Spleen (tissue), 13 donors: ENCODE measurements at places on chromosomes 11 and 22. TPM values are rescaled to one million over a fixed set of nuclear protein-coding genes. Genes with fewer than 3 reads are reported as not detected.

Gene GGTLC2
- total RNA-seq, result not detected

DNA sequence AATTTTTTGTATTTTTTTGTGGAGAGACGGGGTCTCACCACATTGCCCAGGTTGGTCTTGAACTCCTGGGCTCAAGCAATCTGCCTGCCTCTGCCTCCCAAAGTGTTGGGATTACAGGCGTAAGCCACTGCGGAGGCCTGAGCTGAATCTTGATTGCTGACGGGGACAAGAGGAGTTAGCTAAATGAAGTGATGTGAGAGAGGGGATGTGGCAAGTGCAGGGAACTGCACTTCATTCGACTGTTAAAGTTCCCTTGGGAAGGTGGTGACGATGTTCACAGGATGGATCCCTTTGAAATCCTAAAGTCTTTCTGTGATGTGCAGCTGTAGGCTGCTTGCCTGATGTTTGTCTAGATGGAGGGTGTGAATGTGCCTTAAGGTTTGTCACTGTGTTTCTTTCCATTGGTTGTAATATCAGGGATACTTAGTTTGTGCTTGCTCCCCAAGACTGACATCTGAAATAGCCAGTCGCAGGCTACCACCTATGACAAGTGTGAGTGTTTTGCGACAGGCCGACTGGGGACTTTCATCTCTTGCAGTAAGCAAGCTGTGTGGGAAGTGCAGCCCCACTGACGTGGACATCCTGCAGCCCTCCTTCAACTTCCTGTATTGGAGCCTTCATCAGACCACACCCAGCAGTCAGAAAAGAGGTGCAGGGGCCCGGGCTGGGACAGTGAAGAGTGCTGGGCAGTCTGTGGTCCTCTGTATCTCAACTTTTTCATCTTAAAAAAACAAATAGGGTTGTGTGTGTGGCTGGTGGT, 19.6 kb upstream of the CCDC134 start:
- peak; percentile 97 for DNase-seq

DNA sequence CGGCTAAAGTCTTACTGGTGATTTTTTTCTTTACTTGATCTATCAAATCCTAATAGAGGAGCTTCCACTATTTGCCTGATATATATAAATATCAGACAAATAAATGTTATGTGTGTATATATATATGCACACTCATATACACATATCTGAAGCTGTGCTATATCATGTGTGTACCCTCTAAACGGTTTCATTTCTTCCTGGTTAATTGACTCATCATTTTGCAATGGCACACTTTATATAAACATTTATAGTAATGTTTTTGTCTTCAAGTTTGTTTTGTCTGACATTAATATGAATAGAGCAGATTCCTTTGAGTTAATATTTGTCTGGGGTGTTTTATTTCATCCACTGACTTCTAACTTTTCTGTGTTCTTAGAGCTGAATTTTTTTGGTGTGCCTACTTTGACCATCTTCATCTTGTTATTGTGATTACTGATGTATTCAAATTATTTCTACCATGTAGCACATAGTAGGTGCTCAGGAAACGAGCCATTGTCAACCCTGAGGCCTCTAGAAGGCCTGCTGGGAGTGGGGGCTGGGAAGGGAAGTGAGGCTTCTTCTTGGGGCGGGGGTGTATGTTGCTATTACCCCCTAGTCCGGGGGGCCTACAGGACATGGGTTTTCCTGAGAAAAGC, 82.6 kb downstream of the LRRC32 start:
- no peak for DNase-seq

GRCh38 chr11:91749251-91749650, 475.4 kb upstream of the FAT3 start:
- no peak for DNase-seq

DNA sequence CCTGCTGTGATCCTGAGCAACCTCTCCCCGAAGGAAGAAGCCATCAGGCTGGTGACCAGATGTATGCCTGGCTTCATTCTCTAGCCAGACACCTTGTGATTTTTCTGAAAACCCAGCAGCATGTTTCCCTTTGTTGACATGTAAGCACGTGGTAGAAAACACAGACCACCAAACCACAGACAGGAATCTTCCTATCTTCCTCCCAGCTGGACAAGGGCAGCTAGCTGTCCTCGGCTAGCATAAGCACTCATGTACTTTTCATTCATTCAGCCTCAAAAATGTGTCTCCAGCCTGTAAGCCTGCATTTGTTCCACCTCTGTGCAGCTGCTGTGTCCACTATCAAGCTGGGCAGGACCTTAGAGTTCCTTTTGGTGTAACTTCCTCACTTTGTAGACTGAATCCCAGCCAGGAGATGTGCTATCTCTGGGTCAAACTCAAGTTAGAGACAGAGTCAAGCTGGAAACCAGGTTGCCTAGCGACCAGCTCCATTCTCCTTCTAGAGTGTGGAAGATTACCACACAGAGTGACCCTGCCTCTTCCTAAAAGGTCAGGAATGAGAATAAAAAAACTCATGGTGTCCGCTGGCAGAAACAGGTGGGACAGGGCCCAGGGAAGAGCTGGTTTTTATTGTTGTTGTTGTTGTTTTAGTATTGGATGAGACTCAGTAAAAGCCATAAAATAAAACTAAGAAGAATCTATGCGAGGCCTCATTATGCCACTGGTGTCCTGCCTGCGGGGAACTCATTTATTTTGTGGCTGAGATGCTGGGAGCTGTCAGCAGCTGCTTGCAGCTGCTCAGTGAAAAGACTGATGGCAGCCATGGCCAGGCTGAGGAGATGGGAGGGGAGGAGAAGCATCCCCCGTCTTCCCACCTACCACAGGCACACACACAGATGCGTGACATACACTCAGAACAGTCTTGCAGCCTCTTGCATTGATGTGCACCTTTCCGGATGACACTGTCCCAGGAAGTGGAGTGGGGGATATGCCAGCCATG, 7.4 kb upstream of the CLMP start:
- no peak for DNase-seq

DNA sequence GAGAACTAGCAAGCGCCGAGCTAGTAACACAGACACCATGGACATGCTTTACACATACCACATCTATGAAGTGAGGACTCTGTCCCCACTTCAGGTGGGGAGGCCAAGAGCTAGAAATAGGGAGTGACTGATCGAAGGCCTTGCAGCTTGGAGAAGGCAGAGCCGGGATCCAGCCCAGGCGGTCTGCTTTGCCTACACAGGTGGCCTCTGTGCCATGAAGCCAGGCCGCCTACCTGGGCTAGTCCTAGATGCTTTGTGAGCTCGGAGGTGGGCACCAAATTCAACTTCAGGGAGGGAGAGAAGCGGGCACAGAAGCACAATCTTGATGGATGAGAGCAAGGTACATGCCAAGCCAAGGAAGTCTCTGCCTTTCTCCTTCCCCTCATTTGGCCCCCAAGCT, 117.2 kb downstream of the TIMP3 start:
- no peak for DNase-seq

Gene RASSF7
- 39.6 TPM for total RNA-seq

DNA sequence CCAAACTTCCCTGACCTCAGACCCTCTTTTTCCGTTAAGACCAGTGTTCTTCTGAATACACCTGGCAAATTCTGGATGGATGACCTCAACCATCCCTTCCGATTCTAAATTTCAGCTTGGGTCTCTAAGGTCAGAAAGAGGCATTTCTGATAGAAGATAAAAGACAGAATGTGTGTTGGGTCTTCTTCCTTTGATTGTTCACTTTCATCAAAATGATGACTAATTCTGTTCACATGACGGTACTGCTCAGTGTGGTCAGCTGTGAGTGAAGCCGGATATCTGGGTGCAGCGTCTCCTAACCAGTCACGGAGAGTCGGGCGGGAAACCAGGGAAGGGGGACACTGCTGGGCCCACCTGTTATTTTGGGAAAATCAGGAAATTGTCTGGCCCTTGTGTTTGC, 151.6 kb upstream of the NAV2 start:
- no peak for DNase-seq

DNA sequence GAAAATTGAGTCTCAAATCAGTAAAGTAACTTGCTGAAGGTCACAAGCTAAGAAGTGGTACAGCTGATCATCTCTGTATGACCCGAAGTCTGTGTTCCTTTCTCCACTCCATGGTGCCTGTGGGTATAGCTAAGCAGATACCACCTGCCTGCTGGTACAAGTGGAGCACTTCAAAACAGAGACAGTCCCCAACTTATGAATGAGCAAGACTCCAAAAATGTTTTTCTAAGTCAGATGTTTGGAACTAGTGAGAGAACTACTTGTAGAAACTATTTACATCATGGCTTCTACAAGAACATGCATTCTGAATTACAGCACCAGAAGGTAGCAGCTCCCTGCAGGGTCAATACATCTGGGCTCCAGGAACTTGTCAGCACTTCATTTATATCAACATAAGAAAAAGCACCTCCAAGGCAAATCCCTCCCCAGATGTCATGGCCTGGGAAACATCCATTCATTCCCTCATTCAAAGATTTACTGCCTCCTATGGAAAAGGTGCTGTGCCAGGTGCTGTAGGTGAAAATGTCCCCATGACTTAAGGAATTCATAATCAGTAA, 94.7 kb downstream of the SERGEF start:
- no peak for DNase-seq

- no peak for DNase-seq
These were observed 212.0 kb downstream of the SWAP70 start for GRCh38 chr11:9875862-9876261.

DNA sequence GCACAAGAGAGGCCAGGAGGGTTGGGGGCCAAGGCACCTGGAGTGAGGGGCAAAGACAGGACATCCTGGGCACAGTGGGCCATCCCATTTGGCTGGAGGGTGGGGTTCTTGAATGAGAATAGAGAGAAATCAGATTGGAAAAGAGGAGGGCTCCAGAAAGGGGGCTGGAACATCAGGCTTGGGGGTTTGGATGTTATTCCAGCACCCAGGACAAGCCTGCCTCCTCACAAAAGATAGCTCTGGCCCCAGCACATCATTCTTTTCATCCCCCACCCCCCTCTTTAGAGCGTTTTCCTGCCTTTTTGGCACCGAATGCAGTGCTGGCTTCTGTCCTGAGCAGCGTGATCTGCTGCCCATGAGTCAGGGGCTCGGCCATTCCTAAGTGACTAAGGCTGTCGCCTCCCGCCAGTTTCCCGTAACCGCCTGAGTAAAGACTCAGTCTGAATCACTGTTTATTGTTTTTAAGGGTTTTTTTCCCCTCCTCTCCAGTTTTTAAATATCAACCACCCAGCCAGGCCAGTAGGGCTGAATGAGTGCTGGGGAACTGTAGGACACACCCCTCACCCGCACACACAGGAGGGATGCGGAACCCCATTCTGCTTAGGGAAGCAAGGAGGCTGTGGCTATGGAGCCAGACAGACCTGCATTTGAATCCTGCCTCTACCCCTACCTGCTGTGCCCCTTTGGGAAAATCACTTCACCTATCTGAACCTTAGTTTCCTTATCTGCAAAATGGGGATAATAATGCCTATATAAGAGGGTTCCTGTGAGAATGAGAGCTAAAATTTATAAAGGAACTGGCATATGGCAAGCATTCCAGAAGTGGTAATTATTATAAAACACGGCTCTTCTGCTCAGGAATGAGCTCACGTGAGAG, 32.4 kb upstream of the NAV2 start:
- no peak for DNase-seq

Gene MUC5B
- not detected for total RNA-seq

Gene ST14
- total RNA-seq, result 16.9 TPM

GRCh38 chr11:63869683-63870082, 30.8 kb downstream of the MARK2 start:
- DNase-seq, result peak; percentile 81

- DNase-seq, result no peak
These were observed 86.9 kb upstream of the PARVA start for GRCh38 chr11:12290477-12290922.

GRCh38 chr11:74839446-74839845, 90.8 kb downstream of the RNF169 start:
- DNase-seq, result no peak

DNA sequence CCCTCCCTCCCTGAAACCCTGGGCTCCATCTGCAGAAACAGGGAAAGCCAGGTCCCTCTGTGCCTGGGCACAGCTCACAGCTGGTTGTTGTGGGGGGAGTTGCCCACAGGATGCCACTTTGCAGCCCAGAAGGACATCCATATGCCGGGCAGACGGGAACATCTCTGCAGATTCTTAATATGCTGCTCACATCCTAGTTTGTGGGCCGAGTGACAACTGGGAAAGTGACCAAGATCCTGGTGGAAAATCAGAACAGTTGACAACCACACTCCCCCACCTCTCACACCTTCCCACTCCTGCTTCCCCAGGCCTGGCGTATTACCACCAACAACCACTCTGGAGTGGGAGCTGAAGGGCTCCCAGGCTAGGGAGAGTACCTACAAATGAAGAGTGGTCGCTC, 7.3 kb upstream of the SCGB1A1 start:
- DNase-seq, result no peak

GRCh38 chr11:102453302-102453695, 734 bp upstream of the TMEM123 start:
- DNase-seq, result no peak

DNA sequence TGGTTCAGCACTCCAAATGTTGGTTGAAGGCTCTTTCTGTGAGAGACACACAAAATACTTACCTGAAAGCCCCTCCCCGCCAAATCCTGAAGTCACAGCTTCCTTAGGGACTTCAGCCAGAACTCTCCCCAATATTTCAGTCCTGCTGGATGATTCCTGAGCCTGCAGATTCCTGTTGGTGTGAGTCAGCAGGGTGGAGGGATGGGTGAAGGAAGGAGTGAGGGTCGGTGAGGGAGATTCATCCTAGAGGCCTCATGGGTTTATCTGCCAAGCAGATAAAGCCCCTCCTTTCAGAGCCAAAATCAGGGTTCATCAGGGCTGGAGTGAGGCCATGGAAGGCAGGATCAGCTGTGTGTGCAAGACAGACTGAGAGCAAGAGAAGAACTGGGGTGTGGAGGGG, 37.9 kb downstream of the SMIM38 start:
- no peak for DNase-seq

DNA sequence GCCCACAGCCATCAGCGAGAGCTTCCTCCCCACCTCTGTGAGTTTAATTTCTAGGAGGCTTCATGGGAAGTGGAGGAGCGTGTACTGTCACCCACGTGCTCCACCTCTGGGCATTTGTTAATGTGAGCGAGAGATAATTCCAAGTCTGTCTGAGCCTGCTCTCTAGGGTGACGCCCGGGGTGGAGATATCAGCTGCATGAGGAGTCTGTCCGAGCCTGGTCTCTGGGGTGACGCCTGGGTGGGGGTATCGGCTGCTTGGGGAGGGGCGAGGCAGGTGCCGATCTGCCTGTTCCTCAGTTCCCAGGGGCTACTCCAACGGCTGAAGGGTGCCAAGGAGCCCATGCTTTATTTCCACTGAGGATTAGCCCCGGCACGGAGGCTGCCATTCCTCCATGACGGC, 735.0 kb downstream of the BRD1 start:
- peak; percentile 40 for DNase-seq
